ENCODE measurements at places on chromosomes 7 and 10.

- DNase-seq, result no peak
Measured at GRCh38 chr10:47039562-47039913, 128.3 kb downstream of the PTPN20 start.

- no peak for DNase-seq
Measured at GRCh38 chr7:151374726-151375125, 33.1 kb downstream of the NUB1 start.

DNA sequence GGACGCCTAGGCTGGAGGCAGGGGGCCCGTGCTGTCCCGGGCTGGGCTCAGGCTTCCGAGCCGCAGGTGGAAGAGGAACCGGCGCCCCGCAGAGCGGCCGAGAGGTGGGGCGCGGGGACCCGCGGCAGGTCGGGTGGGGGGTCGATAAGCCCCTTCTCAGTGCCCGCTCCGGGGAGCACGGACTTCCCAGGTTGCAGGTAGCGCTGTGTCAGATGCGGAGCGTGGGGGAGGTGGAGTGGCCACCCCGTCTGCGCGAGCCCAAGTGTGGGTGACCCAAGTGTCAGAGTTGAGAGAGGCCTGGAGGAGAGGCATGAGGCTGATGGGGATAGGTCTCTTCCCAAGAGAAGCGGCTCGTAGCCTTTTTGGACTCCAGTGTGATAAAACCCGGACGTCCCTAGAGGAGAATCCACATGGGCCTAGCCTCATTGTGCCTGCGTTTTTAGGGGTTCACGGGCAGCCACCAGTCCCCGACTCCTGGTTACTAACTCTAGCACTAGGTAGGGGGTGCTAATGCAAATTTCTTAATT, 580 bp downstream of the EEPD1 start:
- DNase-seq, result no peak

- DNase-seq, result no peak
Measured at GRCh38 chr10:124349231-124349995, 69.3 kb downstream of the OAT start.

DNA sequence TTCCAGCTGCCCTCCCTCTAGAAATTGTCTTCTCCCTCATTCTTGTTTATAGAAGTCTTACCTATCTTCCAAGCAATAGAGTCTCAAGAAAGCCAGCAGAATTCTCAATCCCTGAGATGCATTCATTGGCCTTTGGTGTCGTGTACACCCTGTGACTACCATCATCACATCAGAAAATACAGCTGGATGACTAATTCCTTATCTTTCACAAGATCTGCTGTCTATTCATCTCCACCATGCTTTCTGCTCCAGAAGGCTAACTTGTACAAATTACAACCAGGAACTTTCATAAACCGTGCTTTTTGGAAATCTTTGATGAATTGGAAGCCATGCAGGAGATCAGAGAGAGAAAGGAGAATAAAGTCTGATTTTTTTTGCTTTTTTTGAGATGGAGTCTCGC, 1062.9 kb upstream of the GHITM start:
- no peak for DNase-seq

DNA sequence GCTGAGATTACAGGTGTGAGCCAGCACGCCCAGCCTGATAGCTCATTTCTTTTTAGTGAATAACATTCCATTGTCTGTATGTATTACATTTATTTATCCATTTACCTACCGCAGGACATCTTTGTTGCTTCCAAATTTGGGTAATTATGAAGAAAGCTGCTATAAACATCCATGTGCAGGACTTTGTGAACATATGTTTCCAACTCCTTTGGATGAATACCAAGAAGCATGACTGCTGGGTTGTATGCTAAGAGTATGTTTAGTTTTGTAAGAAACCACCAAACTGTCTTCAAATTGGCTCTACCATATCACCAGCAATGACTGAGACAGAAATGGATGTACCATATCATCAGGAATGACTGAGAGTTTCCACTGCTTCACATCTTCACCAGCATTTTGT, 200.2 kb upstream of the TMEM196 start:
- DNase-seq, result no peak

- no peak for DNase-seq
Measured at GRCh38 chr10:59016043-59016442, 160.4 kb upstream of the PHYHIPL start.
